Activated CD4-positive, alpha-beta T cell treated with anti-CD3 and anti-CD28 coated beads, Interleukin-2, Interleukin-6, amounts not matched to agents 100 ng/mL and 50 ng/mL, durations not matched to agents 16 hours and 8 hours (primary cell): ENCODE measurements at places on chromosomes 16 and 17.

- no peak for DNase-seq
Measured at GRCh38 chr16:29927070-29927905, 1.3 kb upstream of the KCTD13 start.

DNA sequence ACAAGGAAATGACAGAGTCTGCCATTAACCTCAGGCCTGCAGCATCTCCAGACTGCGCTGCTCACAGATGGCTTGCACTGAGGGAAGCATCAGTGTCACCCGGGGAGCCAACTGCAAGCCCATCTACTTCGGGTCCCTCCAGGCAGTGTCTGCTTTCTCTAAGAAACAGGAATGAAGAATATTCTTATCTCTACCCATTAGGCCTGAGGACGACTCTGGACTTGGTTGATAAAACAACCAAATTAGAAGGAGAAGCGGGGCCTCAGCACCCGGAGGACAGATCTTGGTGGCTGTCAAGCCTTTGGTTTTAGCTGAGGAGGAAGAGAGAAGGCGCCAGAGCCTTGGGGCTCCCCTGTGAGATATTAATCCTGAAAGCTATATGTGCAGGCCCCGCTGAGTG, 19.5 kb upstream of the MGAT5B start:
- no peak for DNase-seq

- no peak for DNase-seq
Measured at GRCh38 chr17:57881783-57882351, 32.0 kb upstream of the MRPS23 start.

DNA sequence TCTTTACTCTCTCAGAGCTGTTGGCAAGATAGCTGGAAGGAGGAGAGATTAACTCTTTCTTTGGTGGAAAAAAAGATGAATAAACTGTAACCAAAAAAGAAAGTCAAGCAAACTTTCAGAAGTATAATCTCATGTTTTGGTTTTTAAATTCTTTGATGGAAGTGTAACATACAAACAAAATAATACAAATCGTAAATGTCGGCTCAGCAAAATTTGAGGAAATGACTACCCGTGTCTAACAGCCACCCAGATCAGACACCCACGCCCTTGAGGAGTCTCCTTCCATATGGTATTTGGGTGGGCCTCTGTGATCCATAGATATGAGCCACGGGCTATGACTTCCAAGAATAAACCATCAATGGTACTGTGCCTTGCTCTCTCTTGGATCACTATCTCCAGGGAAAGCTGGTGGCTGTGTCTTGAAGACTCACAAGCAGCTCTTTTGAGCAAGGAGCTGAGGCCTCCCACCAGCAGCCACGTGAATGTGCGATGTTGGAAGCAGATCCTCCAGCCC, 9.6 kb upstream of the CD300C start:
- no peak for DNase-seq

DNA sequence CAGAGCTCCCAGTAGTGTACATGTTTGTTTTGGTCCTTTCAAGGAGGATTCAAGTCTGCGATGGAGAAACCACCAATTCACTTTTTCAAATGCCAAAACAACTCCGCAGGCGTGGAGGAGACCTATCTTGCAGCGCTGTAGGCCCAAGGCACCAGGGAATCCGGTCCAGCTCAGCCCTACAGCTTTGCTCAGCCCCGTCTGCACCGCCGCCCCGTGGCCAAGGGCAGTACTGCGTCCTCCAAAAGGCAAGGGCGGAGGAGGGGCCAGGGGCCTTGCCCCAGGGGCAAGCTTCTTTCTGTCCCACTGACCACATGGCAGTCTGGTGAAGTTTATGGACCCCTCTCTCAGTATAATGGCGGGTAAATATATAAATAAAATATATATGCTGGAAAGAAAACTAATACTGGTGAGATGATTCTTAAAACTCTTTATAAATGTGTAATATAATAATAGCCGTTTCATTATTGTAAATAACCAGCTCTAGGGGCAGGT, 709 bp upstream of the CD300LG start:
- DNase-seq, result peak; percentile 84

GRCh38 chr16:2186505-2186904, 9.9 kb downstream of the CASKIN1 start:
- no peak for DNase-seq

DNA sequence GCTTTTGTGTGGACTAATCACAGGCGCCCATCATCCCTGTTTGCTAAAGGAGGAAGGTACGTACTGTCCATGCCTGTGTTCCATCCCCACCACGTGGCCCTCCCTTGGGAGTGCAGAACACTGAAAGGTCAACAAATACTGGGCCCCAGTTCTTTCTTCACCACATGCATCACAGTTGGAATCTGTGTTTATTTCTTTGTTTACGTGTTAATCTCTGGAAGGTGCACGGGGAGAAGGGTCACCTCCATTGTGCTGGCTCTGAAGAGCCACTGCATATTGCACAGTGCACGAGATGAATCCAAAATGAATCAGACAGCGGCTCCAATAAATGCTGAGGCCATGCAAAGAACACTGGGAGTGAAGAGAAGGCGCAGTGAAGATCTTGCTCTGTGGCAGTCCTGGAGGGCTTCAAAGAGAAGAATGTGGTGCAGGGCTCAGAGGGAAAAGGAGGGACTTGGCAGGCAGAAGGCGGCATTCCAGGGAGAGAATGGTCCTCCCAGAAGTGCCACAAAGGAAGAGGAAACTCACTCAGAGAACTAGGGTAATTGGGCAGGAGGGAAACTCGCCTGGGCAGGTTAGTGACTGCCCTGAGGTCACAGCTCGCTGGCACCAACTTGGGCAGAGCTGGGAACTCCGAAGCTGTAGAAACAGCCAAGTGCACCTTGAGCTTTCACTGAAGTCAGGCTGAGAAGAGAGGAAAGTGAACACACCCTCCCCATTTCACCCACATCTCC, 3.7 kb downstream of the RPH3AL start:
- DNase-seq, result no peak

DNA sequence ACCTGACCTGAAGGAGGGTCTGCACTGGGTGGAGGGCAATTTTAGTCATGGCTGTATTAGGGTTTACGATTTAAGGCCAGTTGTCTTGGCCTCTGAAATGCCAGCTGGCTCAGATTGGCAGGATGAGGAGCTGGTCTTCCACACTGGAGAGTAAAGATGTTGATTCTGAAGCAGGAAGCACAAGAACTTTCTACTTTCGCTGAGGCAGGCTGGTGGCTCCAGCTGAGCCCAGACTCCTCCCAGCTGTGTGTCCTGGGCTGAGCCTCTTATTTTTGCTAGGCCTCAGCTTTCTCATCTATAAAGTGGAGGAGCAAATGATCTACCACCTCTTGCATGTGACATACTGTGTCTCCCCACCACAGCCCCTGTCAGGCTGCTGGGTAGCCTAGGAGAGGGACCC, 74.4 kb downstream of the MRM1 start:
- DNase-seq, result peak; percentile 25

- DNase-seq, result no peak
Measured at GRCh38 chr17:79439493-79439892, 171.4 kb downstream of the RBFOX3 start.

DNA sequence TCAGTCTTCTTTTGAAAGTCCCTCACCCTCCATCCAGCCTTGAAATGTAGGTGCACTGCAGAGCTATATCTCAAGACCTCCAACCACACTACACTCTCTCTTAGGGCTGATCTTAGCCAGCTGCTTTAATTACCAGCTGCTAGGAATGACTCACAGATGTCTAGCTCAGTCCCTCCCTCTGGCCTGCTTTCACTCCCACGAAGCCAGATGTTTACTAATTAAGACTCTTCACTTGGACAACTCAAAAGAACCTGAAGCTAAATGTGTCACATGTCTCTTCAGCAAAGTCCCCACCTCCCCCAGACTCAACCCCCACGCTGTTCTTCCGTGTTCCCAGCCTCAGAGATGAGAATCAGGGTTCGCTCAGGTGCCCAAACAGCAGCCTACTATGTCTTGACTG, 2.6 kb downstream of the GTF3C1 start:
- peak; percentile 39 for DNase-seq
